ENCODE measurements at places on chromosomes 1 and 21. TPM values are rescaled to one million over a fixed set of nuclear protein-coding genes. Genes with fewer than 3 reads are reported as not detected.

The DENND2C gene
- 2.0 TPM for total RNA-seq

The MSH4 gene
- total RNA-seq = 0.27 TPM

The CTNNBIP1 gene
- total RNA-seq = 13.4 TPM

The LCA5L gene
- 3.2 TPM for total RNA-seq

The LDLRAD1 gene
- total RNA-seq = not detected

The RBM11 gene
- total RNA-seq = 1.5 TPM

The ZNF684 gene
- 8.4 TPM for total RNA-seq

The NUP133 gene
- total RNA-seq = 25.0 TPM

The C1QA gene
- total RNA-seq = 501 TPM

The CCDC27 gene
- not detected for total RNA-seq

The S100A2 gene
- total RNA-seq = 1.1 TPM

The GLIS1 gene
- not detected for total RNA-seq

The NHLH1 gene
- not detected for total RNA-seq

The IL22RA1 gene
- 0.21 TPM for total RNA-seq

The BNIPL gene
- total RNA-seq = 0.14 TPM

The CITED4 gene
- 55.9 TPM for total RNA-seq

The TTLL10 gene
- not detected for total RNA-seq

The TRIM67 gene
- total RNA-seq = not detected

The OR14K1 gene
- not detected for total RNA-seq

The CDA gene
- total RNA-seq = 3.0 TPM

The FCRL3 gene
- not detected for total RNA-seq

The FCAMR gene
- not detected for total RNA-seq

The KRTAP10-7 gene
- total RNA-seq = not detected

The COPA gene
- 114 TPM for total RNA-seq

The NT5C1A gene
- total RNA-seq = 2.8 TPM

The TYW3 gene
- total RNA-seq = 13.3 TPM

The CFHR5 gene
- not detected for total RNA-seq

The EMC1 gene
- 39.3 TPM for total RNA-seq

The HES3 gene
- total RNA-seq = not detected

The LRRC71 gene
- not detected for total RNA-seq

The NBPF26 gene
- 19.2 TPM for total RNA-seq

The NID1 gene
- total RNA-seq = 82.4 TPM

The NOTCH2NLA gene
- 83.8 TPM for total RNA-seq

The PGBD5 gene
- total RNA-seq = 0.14 TPM

The CASQ2 gene
- 6.6 TPM for total RNA-seq

The LCE3E gene
- not detected for total RNA-seq

The FCER1G gene
- 101 TPM for total RNA-seq

The SLC16A4 gene
- 48.5 TPM for total RNA-seq

The MROH9 gene
- total RNA-seq = not detected

The IVNS1ABP gene
- 72.0 TPM for total RNA-seq

The CR1 gene
- 5.0 TPM for total RNA-seq

The CFAP74 gene
- total RNA-seq = not detected

The GPR89A gene
- total RNA-seq = 59.2 TPM

The CD247 gene
- total RNA-seq = 1.6 TPM

The SHE gene
- 15.2 TPM for total RNA-seq

The FCRLA gene
- not detected for total RNA-seq

The BRDT gene
- not detected for total RNA-seq

The GNG4 gene
- not detected for total RNA-seq

The PADI3 gene
- not detected for total RNA-seq
